ENCODE measurements at places on chromosomes 1 and 21.

DNA sequence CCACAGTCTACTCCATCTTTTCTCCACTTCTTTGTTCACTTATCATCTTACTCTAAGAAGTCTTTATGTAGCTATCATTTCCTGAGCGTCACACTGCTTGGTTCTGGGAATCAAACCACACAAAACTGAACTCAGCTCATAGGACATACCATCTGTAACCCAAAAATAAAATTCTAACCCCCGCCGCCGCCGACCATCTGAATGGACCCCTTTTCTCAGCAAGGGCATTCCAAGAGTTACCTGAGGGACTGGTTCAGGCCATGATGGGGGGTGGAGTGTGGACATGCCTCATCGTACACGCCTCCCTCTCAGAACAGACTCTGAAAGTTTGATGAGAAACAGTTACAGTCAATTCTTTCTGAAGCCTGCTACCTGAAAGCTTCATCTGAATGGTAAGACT is 12.6 kb upstream of the CHI3L2 start:
- no peak for DNase-seq

GRCh38 chr1:227766653-227767277 is 31.5 kb downstream of the SNAP47 start:
- DNase-seq: no peak

DNA sequence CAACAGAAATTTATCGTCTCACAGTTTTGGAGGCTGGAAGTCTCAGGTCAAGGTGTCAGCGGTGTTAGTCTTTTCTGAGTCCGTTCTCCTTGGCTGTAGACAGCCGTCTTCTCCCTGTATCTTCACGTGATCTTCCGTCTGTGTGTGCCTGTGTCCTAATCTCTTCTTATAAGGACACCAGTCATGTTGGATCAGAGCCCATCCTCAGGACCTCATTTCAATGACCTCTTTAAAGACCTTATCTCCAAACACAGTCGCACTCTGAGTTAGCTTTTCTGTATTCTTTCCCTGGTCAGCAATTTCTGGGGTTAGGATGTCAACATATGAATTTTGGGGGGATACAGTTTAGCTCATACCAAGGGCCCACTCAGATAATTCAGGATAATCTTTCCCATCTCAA is 247.7 kb downstream of the PRDM2 start:
- no peak for DNase-seq

DNA sequence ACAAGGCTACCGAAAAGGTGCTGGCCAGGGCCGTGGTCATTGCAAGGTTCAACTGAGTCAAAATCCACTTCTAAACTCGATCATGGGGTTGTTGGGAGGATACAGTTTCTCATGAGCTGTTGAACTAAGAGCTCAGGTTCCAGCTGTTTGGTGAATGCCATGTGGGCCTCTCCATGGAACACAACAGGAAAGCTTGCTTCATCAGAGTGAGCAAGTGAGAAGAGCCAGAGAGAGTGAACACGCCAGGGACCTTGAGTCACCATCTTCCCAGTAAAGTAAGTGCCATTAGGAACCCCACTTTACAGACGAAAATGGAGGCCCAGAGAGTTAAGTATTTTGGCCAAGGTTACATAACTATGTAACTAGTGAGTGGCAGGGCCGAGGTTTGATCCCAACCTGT is 475.1 kb upstream of the VAMP3 start:
- no peak for DNase-seq

- no peak for DNase-seq
Observed at GRCh38 chr1:232340446-232340845, 289.5 kb downstream of the SIPA1L2 start.

DNA sequence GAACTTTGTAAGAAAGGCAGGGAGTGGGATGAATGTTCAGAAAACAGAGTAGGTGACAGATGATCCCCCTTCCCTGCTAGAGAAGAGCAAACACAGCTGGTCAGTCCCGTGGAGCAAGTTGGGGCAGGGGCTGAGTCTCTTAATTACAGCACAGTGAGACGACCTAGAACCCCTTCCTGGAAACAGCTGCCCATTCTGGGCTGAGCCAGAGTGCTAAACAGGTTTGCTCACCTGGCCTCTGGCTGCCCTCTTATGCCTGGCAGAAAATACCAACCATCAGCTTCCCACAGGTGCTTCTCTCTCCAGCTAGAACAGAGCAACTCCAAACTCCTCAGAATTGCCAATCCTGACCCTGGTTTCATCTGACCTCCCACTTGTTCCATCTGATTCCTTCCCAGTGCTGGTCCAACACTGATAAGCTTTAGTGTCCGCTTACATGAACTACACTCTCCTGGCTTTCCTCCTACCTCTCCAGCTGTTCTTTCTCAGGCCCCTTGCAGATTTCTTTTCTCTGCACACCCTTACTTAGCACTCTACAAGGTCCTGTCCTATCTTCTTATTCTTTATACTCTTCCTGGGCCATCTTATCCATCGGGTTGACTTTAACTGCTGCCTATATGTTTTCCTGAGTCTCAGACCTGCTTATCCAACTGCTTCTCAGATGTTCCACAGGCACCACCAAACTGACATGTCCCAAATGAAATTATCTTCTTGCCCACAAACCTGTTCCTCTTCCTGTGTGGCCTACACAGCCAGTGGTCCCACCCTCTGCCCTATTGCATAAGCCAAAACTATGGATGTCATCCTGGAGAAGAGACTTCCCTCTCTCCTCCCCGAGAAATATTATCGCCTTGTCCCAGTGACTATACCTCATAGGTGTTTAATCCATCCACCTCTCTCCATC is 22.6 kb upstream of the COL9A2 start:
- DNase-seq: no peak

GRCh38 chr21:14879458-14879857 is 185.3 kb downstream of the NRIP1 start:
- DNase-seq: no peak

Data from neural crest cell (in vitro differentiated cells).